Frontal cortex (tissue), 4 donors: ENCODE measurements at places on chromosomes 6 and 20.
A peak's percentile ranks its signal among the peaks of the same experiment; 100 is the strongest.

- DNase-seq = no peak
Observed at GRCh38 chr6:43511824-43512415, 1.8 kb upstream of the LRRC73 start.

GRCh38 chr20:11140359-11140758, 466.6 kb upstream of the JAG1 start:
- DNase-seq = no peak

DNA sequence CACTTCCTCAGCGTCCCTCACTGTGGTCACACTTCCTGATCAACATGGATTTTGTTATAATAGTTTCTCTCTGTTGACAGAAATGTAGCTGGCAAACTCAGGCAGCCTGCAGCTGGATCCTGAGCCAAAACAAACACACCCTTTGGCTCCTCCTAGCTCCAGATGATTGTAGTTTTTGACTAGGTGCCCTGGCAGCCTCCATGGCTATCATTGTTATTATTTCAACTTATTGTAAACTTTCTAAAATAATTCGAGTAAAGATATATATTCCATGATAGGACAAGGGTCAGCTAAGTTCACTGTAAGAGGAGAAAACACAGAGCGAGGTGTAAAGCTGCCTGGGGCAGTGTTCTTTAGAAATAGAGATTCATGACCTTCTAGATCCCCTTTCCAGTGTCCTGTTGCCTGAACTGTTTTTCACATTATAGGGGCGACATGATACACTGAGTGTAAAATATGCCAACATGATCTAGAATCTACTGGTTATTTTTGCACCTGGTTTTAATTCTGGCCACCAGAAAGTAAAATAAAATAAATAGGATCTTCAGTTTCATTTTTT, 98.2 kb upstream of the HDGFL1 start:
- no peak for DNase-seq

DNA sequence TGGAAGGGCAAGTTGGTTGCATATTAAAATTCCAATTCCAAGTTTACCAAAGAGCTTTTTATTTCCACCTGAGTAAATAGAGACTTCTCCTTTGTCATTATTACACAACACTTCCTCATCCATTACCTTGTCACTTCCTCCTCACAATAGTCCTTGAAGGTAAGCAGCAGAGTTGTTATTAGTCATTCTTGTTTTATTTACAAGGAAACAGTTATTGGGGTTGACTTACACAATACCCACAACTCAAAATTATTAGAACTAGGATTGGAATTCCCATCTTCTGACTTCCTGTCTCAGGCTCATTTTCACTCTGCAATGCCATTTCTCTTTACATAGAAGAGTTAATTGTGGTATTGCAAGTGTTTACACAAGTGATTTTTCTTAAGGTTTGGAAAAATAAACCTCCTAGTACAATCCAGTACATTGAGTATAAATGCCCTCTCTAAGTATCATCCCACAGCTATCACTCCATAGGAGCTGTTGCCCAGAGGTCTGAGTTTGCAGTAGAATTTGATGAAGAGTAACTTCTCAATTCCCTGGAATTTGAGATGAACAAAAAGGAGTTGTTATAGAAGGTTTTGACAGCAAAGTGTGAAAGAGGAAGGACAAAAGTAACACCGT, 28.9 kb upstream of the MTRF1L start:
- DNase-seq = no peak

GRCh38 chr6:42269974-42270510, 52.4 kb upstream of the MRPS10 start:
- DNase-seq = no peak

- no peak for DNase-seq
Observed at GRCh38 chr6:169164986-169165385, 88.7 kb downstream of the THBS2 start.

GRCh38 chr20:33019465-33020277, 11.8 kb upstream of the BPIFB6 start:
- DNase-seq = no peak

DNA sequence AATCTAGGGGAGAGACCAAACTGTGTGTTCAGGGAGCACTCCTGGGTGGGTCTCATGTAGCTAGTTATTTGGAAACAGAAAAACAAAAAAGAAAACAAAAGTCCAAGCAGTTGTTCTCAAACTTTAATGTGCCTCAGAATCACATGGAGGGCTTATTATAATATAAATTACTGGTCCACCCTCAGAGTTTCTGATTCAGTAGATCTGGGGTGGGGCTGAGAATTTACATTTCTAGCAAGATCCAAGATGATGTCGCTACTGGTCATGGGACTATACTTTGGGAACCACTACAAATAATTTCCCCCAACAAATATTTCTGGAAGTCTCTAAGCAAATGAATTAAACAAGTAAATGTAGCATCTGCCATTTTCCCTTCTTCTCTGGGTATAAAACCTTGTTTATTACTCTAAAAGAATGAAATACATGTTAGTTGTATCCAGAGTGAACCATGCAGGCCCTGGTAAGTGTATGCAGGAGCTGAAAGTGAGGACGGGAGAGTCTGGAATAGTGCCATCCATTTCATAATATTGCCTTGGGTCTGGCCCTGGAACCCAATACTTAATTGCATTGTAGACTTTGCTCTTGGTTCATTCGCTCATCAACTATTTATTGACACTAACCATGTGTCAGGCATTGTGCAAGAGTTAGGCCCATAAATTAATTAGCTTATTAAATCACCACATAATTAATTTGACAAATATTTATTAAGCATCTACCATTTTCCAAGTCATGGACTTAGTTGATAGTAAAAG, 490.8 kb downstream of the EPM2A start:
- DNase-seq = no peak

- no peak for DNase-seq
Observed at GRCh38 chr20:44990425-44990824, 24.1 kb downstream of the STK4 start.

GRCh38 chr20:61191096-61191495, 61.0 kb upstream of the CDH4 start:
- no peak for DNase-seq

DNA sequence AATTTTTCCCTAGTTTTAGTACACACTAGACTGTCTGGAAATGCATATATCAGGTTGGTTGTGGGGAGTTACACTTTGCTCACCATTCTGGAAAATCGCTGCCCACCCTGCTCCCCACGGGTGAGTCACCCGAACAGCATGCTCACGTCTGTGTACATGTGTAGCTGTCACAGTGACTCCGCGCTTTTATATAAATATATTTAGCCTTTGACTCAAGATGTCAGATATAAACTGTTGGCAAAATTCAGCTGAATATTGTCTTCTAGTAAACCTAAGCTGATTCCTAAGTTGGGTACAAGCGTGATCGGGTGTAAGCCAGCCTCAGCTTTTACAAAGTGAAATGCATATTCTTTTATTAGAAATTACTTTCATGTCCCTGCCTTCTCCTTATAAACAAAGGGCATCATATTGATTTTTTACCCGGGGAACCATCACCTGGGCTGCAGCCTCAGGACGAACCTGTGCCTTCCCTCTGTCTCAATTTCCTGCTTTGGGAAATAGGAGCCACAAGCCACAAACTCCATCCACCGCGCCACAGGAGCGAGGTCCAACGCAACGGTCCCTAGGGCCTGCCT, 4.3 kb downstream of the SDCBP2 start:
- DNase-seq = no peak

DNA sequence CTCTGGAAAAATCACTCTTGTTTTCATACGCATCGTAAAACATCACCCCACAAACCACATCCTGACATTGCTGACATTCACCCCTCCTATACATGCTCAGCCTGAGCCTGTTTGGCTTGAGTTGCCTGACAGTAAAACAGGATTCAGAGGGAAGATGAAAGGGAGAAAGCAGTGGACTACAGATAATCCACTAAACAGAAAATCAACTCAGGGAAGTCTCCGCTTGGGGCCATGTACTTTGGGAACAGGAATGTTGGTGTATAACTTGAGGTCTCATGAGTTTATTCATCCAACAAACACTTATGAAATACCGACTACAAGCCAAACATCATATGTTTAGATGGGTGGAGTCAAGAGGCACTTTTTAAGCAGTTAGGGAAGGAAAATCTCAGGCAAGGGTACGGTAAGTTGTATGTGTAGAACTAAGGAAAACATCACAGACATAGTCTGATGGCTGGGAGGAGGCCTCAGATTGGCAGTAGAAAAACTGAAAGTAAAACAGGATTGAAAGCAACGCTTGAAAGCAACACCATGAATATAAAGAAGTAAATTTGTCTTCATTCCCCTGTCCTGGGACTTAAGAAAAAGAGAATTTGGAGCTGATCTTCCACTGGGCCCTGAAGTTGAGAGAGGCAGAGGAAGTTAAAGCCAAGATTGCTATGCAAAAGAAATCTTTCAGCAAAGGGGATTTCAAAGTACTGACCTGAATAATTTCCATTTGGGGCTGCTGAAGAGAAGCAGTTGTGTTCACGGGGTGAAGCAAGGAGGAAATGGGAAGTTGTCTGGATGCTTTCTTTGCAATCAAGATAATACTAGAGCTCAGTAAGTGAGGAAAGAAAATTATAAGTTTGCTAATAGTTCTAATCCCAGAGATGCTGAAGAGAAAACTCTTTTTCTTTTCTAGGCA, 28.8 kb downstream of the PDE7B start:
- DNase-seq = no peak

DNA sequence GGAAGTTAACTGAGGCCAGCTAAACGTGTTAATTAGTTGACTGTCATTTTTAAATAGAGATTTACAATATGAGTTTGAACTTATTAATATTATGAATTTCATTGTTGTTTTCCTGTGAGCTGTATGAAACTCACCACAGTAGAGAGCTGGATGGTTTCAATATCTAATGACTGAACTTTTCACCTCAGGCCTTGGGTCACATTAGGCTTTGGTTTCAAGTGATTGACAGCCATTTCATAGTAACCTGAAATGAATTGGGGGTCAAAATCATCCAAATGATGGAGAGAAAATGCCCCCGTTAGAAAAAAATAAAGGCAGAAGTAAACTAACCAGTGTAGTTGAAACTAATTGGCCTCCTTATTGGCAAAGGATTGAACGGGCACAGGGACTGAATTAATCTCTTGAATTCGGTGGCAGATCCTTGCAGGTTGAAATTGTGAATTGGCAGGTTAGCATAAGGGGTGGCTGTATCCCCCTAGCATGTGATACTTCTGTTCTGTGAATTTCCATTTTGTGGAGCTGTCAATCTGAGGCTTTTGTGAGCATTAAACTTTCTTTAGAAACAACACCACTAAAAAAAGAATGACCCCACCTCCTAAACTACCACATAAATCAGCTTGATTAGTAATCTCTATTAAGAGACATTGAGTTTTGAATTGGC, 155.1 kb upstream of the MMS22L start:
- no peak for DNase-seq

DNA sequence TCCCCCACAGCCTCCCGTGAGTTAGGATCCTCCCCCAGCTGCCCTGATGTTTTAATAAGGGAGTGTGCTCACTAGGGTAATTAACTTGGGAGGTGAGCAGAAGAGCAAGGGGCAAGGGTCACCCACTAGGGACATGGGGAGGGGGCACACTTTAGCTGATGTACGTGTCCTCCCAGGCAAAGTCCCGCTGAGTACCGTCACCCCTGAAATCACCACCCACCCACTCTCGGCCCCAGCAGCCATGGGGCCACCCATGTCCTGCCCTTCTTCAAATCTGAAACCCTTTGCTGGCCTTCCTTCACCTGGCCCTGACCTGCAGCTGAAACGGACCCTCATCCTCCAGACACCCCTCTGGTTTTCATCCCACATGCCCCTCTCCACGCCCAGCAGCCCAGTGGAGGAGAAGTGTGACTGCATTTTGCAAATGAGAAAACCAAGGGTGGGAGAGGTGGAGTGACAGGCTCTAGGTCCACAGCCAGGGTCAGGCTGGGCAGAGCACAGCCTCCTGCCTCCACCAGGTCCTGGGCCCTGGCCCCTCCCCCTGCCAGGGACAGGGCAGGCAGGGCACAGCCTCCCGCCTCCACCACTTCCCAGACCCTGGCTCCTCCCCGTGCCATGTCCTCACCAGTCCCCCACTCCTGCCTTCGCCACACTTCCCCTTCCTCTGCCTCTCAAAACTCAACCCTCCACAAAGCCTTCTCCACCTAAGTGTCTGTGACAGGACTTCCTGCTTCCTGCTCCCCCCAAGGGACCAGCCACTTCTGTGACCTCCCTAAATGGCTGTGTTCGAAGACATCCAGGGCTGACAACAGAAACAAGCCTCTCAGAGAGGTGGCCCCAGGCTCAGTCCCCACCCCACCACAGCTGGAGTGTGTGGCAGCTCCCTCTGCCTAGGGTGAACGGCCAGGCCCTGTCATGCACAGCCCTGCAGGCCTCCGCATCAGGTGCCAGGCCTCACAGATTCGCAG, 15.1 kb downstream of the ACSS1 start:
- DNase-seq = no peak

- DNase-seq = no peak
Observed at GRCh38 chr6:56962441-56962840, 7.5 kb downstream of the BEND6 start.

GRCh38 chr20:16385891-16386290, 187.4 kb downstream of the KIF16B start:
- DNase-seq = no peak

DNA sequence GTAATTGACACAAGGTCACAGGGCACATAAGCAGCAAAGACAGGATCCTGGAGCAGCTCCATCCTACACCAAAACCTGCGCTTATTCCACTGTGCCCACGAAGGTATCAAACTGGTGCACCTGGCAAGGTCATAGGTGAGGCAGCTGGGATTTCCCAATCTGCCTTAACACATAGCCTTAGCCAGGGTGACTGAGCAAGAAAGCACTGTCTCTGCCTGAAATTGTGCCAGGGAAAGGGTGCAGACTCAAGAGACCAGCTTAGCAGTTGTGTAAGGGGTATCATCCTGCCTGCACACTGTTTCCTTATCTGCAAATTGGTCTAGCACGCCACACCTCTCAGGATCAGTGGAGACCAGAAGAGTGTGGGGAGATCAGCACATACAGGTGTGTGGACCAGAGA, 82.8 kb downstream of the MAFB start:
- no peak for DNase-seq

- DNase-seq = peak; percentile 60
Observed at GRCh38 chr6:165704045-165704748, 41.2 kb upstream of the PDE10A start.
